ENCODE measurements at places on chromosomes 7 and 10.
A peak's percentile ranks its signal among the peaks of the same experiment; 100 is the strongest.

GRCh38 chr10:75272094-75272493 lies 36.3 kb upstream of the COMTD1 start:
- no peak for DNase-seq

DNA sequence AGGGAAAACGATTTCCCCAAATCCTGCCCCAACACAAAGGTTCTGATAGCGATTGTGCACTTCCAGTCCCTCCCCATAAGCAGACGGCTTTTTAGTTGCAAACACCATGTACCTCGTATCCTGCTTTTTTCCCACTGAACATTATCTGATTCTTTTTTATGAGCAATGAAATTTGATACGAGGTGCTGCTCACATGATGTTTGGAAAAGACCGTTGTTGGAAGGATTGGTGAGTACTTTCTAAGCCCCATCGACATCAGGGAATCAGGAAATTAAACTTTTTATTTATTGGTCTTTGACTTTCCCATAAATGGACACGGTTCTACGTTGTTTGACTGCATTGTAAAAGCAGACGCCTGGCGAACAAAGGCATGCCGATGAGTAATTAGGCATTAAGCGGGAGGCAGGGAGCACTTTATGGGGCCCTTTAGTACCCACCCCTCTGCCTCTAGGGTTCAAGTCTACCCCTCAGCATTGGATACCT lies 49.4 kb downstream of the TEX36 start:
- no peak for DNase-seq

DNA sequence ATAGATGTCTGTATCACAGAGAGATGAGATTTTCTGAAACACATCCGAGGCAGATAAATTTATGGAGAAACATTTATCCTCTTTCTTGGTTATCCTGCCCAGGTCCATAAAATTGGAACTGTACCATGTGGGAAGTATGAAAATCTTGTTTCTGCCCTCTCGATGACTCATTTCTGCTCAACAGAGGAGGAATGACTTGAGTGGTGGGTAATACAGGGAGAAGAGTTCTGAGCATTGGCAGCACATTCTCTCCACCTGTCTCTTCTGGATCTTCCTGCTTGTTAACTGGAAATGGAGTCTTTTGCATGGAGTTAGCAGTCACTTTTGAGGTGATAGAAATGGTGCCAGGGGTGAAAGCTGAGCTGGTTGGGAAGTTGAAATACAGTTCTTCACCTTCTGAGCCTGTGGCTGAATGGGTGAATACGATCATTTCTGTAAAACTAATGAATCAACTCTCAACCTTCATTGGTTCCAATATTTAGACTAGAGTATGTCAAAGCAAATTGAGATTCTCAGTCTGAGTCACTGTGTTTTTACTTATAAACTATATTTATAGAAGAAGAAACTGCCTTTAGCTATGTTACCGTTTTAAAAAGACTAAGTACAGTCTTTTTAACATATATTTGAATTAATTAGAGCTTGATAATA lies 945.5 kb downstream of the SORCS3 start:
- no peak for DNase-seq

DNA sequence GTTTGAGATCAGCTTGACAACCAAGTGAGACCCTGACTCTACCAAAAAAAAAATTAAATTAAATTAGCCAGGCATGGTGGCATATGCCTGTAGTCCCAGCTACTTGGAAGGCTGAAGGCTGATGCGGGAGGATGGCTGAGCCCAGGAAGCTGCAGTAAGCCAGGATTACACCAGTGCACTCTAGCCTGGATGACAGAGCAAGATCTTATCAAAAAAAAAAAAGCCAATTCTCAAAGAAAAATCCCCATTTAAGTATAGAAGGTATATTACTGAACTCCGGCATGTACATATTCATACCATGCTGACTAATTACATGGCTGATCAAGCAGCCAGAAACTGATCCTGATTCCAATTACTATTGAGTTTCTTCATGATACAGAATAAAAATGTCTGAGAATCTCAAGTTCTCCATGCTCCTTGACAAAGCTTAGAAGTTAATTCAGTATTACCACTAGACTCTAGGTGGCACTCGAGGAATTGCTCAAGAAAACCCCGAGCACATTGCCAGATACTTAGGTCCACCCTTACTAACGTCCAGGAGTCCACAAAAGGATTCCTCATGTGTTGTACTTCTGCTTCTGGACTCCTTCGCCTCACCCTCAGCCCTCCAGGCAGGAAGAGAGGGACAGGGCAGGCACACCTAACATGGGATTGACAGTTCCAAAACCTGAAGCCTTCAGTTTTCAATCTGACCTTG lies 148.9 kb downstream of the PARD3 start:
- no peak for DNase-seq

GRCh38 chr10:87794285-87794684 lies 23.7 kb downstream of the ATAD1 start:
- DNase-seq, result no peak

DNA sequence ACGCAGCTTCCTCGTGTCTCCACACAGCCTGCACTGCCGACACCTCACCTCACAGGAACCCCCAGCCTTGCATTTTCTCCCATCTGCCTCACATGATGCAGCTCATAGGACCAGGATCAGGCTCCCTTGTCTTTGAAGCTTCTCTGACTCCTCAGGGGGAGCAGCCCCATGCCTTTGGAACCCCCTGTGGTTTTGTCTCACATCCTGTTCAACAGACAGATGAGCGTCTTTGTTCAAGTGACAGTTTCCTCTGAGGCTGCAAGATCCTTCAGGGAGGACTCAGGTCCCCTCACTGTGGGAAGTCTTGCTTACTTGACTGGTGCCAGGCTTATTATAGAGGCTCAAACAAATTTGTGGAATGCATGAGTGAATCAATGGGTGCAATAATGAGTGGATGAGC lies 667.1 kb downstream of the INHBA start:
- no peak for DNase-seq

DNA sequence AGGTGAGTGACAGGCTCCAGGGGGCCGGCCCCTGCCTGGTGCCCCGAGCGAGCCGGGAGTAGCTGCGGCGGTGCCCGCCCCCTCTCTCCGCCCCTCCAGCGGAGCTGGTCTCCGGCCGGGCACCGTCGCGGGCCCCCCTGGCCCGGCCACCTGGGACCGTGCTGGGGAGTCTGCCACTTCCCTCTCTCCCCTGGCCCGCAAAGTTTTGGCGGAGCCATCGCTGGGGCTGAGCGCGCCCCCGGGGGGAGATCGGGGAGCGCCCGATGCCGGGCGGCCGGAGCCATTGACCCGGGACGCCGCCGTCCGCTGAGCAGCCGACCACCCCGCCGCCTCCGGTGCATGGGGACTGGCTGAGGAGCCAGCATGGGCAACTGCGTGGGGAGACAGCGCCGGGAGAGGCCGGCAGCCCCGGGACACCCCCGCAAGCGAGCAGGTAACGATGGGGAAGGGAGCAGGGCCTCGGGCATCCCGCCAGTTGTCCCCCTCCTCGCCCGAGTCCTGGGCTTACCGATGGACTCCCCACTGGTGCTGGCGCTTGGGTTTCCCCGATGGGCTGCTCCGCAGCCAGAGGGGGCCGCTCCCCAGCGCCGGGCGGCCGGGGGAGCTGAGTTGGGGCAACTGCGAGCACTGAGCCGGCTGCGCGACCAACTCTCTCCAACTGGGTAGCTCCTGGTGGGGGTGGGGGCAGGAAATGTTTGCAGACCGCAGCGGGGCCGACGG lies at the start of gene UBTD1:
Gene UBTD1 (plus strand): TSS at position 84 of the 720 bp plus-strand sequence. CDS start 280 bp downstream, at position 364.
- DNase-seq, result peak; percentile 12

- DNase-seq, result no peak
These were observed 151.6 kb upstream of the PRSS58 start for GRCh38 chr7:142409471-142409870.

DNA sequence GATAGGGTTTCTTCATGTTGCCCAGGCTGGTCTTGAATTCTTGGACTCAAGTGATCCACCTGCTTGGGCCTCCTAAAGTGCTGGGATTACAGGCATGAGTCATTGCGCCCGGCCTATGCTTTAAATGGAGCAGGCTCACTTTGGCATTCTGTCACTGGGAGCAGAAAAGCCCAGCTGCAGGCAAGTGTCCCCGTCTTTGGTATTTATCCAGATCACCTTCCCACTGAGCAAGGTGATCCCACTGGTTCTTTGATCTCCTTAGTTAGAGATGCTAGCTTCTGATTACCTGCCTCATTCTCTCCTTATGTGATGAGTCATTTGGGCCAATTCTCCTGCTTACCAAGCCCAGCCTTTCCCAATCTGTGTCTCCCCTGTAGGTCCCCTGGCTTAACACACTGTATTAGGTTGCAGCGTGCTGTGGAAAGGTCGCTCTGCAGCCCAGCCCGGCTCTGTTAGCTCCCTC lies 39.3 kb downstream of the SPDYE5 start:
- no peak for DNase-seq

DNA sequence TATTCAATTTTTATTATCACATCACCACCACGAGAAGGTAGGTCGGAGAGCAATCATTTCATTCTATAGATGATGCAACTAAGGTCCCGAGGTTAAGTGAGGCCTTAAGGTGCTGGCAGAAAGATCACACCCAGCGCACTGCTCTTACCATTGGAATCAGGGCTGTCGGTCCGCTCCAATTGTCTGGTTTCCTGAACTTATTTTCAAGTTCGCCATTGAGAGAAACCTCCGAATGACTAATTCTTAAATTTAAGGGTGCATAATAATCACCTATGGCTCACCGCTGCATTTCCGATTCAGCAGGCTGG lies 625 bp upstream of the GSTO2 start:
- DNase-seq, result no peak

DNA sequence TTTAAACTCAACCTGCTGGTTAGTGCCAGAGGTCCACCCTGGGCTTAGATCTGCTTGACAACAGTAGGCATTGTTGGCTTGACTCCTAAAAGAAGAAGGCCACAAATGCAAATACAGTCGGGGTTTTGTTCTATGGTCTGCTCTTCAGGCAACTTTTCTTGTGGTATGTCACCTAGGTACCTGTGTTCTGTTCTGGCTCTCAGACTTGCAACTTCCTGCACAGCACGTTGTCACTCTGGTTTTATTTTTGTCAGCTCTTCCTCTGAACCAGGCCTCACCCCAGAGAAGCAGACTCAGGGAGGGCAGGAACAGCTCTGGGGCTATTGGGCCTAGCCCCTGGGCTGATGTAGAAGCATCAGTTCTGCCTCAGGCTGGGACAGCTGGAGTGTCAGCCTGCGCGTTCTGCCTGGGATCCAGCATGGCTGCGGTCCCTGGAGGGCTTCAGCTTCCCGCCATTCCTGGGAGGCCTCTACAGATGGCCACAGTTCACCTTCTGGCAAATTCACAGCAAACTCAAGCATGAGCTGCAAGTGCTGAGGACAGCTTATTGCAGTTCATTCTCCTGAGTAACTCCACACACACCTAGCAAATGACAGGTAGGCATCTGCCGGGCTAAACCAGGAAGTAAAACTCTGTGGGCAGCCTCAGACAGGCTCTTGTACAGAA lies 11.0 kb upstream of the PDCD4 start:
- DNase-seq, result no peak

GRCh38 chr7:150514748-150515222 lies at the start of gene GIMAP7:
Gene GIMAP7, plus strand, starts transcription at chr7:150514872. Its CDS starts 5,103 bp downstream, at chr7:150519975.
- peak; percentile 34 for DNase-seq

- no peak for DNase-seq
These were observed 475.0 kb downstream of the GLRX3 start for GRCh38 chr10:130611239-130611638.

DNA sequence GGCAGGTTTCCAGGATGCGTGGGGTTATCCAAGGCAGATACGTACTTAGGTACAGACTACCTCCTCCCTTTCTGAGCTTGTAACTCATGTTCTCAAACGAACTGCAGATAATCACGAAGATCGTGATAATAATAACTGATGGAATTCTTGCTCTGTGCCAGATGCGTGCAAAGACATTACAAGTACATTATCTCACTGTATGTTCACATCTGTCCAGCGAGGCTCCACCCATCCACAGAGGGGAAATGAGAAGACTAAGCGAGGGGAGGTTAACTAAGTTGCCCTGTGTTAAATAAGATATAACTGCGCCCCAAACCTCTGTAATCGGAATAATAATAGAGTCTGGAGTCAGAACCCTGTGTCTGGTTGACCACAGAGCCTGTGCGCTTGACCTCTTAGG lies 1.9 kb downstream of the GALNT17 start:
- DNase-seq, result no peak

DNA sequence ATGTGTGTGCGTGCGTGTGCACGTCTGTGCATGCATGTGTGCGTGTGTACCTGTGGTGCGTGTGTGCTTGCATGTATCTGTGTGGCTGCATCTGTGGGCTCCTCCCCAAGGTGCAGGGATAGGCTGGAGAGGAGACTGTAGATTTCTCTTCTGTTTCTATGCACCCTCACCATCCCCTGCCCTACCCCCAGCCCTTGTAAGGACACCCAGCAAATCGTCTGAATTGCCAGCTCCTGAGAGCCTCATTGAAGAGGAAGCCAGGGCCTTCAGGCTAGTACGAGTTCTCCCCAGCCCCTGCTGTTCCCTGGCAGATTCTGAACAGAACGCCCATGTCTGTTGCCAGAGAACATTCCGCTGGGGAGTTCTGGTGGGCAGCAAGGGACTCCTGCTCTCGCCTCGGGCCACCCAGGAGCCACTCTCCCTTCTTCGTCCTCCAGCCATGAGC lies 17.0 kb upstream of the TRIM8 start:
- DNase-seq, result no peak

DNA sequence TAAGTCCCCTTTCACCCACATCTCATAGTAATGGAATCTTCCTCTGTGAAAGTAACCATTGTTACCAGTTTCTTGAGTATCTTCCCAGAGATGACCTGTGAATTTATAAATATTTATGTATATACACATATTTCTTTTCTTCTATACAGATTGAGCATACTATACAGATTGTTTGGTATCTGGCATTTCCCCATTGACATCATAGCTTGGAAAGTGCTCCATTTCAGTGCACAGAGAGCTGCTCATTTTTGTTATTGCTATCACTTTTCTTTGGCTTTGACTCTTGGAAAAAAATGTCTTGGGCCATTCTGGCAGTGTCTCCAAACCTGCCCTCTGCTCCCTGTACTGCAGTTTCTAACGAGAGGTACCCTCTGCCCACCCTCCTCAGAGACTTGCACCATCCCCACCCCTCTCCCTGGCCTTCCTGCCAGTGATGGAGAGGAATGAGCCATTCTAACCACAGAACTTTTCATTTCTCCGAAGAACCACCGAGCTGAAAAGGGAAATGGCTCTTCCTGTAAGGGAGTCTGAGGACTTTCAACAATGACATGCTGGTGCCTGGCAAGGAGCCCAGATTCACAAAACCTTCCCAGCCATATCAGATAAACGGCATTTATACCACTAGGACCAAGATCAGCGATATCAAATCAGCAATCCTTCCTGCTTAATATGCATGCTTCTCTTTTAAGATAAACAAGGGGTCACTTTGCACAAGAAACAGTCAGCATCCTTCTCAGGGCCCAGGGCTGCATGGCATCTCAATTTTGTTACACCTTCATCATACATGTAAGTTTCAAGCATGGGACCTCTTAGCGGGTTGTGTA lies 19.7 kb upstream of the CCSER2 start:
- DNase-seq, result peak; percentile 53
